ENCODE measurements at places on chromosomes 2 and 18. TPM values are rescaled to one million over a fixed set of nuclear protein-coding genes. Genes with fewer than 3 reads are reported as not detected.

DNA sequence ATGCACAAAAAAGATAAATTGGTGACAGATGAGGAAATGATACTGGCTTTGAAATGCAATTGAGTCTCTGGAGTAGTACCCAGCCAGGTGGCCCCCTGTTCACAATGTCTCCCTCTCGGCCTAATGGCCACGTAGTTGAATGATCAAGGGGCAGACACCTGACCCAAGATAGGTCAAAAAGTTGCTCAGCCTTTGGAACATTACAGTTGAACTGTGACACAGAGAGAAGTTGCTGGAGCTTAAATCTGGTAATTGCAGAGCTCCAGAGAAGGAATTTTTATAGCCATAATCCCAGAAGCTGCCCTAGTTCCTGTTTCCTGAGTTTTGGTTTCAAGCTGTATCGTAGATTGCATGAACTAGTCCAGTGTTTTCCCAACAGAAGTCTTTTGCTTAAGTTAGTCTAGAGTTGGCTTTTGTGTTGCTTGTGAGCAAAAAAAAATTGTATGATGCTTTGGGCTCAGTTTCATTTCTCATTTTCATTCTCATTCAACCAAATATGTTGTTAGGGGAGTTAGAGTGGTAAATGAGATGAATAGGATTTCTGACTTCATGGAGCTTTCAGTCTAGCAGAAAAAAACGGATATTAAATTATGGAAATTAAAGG, 117.9 kb downstream of the CSRNP3 start:
- no peak for DNase-seq

GRCh38 chr2:24830786-24831185, 37.6 kb downstream of the CENPO start:
- no peak for DNase-seq

DNA sequence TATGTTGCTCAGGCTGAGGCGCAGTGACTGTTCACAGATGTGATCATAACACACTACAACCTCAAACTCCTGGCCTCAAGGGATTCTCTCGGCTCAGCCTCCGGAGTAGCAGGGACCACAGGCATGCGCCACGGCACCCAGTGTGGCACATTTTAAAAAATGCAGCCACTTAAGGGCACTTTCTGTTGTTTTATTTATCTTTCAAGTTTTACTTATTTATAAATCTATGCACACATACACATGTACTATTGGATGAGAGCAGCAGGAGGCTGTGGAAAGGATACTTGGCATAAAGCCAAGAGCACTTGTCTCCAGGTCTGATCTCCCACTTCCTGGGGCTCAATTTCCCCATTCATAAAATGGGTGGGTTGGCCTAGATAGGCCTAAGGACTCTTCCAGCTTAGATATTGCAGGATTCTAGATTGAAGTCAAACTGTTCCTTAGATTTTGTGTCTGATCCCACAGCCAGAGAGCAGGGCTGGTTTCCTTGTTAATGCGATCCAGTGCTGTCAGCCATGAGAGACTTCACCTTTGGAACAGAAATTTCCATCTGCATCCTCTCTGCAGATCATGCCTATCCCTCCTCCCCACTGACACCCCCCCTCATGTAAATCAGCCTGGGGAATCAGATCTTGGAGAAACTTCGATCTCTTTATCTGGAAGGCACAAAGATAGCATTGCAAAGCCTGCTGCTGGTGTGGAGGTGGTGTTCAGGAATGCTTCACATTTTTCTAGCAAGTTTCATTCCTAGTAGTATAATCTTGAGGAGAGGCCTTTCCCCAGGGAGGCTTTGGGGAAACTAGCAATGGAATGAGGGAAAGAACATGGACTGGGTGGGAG, 24.7 kb downstream of the PCBP1 start:
- DNase-seq, result no peak

Gene UGT1A6
- total RNA-seq, result not detected

Gene GKN1
- not detected for total RNA-seq

Gene FER1L5
- total RNA-seq, result 0.60 TPM

Data from tibial nerve (tissue), 4 donors.